ENCODE measurements at places on chromosomes 3 and 15. TPM values are rescaled to one million over a fixed set of nuclear protein-coding genes. Genes with fewer than 3 reads are reported as not detected.

The ISL2 gene
- 0.24 TPM for total RNA-seq

The BTLA gene
- 1.7 TPM for total RNA-seq

The AGBL1 gene
- not detected for total RNA-seq

DNA sequence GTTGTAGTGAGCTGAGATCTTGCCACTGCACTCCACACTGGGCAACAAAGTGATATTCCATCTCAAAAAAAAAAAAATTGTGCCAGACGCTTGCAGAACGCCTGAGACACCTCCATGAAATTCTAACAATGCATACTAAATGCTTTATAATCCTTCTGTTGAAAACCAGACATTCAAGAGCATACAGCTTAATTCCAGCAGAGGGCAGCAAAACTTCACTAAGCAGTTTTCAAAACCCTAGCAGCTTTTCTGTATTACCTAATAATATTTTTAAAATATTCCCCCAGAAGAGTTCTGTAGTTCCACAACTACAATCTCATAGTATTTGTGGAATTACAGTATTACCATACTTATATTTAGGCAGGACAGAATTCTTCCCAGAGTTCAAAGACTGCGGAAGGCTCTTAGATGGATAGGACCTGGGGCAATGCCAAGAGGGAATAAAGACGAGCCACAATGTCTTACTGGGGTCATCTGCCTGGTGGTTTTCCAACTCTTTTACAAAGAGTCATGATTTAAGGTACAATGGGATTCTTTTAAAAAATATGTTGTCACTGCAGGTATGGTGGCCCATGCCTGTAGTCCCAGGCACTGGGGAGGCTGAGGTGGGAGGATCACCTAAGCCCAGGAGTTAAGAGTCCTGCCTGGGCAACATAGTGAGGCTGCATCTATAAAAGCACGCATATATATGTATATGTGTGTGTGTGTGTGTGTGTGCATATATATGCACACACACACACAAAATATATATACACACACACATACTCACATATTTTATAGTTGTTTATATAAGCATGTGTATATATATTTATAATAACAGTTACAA, 19.6 kb upstream of the TASOR start:
- no peak for DNase-seq

DNA sequence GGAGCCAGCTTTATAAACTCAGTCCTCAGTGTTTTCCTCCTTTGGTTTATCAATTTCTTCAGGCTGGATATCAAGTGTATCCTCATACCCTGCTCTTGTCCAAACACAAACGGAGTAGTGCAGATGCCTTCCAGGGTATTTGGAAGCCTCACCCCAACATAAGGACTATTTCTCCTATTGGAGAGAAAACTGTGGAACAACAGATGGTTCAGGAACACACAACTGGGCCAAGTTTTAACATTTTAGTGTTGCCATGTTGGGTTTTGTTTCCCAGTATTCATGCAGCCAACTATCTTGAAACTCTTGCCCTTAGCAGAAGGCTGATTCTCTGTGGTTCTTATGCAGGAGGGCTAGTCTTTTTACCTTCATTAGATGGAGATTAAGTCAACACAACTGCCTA, 398.1 kb downstream of the GABRB3 start:
- DNase-seq, result no peak

DNA sequence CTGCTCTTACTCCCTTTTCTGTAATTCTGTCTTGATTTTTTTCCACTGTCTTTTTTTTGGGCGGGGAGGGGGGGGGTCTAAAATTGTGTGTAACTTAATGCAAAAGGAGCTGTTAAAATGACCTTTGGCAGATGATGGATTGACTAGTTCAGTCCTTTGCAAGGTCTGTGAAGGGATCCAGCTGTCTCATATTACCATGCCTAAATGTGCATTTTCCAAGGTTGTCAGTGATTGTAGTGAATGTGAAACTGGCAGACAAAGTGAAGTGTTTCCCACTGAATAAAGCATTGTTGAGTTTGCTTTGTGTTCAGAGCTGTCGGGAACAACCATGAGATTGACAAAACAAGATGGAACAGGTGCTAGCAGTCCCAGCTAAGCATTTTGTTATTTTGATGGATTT, 110.1 kb upstream of the SKOR1 start:
- no peak for DNase-seq

DNA sequence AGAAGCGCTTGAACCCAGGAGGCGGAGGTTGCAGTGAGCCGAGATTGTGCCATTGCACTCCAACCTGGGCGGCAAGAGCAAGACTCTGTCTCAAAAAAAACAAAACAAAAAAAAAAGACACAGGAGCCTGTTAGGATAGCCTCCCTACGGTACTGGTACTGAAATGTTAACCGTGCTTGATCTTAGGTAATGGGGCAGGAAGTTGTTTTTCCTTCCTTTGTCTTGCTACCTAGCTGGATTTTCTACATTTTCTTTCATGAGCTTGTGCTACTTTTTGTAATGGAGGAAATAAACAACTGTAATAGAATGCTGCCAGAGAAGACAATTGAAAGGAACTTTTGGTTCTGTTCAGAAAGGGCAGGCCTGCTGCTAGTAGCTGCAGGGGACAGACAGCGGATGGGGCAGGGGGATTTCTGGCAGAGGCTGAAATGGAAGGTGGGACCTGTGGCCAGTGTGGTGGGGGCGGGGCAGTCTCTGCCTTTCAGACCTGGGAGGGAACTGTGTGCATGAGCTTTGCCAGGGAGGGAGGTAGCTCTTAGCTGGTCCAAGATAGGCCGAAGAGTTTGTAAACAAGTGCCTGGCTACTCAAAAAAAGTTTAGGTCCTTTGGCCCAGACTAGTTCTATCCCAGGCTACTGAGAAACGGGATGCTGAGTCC, 49.0 kb upstream of the SEMA4B start:
- no peak for DNase-seq
